Effector CD8-positive, alpha-beta T cell (primary cell): ENCODE measurements at places on chromosomes 16 and 17.

GRCh38 chr16:85555719-85556455 lies 57.2 kb upstream of the GSE1 start:
- no peak for DNase-seq

- no peak for DNase-seq
These were observed 42.2 kb downstream of the TENT4B start for GRCh38 chr16:50195276-50195675.

GRCh38 chr17:67998466-67998865 lies 2.2 kb upstream of the C17orf58 start:
- DNase-seq, result no peak

DNA sequence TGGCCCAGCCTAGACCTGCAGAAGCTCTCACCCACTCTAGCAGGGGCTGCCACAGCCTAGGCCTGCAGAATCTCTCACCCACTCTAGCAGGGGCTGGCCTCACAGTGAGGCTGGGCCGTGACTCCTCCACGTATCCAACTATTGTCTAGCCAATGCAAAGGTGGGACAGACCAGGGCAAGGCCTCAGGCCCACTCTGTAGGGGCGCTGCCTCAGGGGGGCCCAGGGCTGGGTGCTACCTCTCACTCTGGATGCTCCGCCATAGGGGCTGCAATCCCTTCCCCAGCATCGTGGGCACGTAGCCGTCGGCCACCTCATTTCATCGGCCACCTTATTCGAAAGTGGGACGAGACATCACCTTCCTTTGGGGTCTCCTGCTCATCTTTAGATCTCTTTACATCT lies 51.7 kb downstream of the RPH3AL start:
- DNase-seq, result no peak

GRCh38 chr16:79602628-79603014 lies 2.1 kb upstream of the MAF start:
- DNase-seq, result no peak
